ENCODE measurements at places on chromosomes 3 and 15. TPM values are rescaled to one million over a fixed set of nuclear protein-coding genes. Genes with fewer than 3 reads are reported as not detected.

Gene GALNT15
- 0.42 TPM for total RNA-seq

Gene HMG20A
- total RNA-seq = 27.7 TPM

Gene PP2D1
- not detected for total RNA-seq

Gene GOLGA8R
- total RNA-seq = 0.60 TPM

Gene GHRL
- not detected for total RNA-seq

Gene CADPS
- not detected for total RNA-seq

Gene HYPK
- total RNA-seq = 20.7 TPM

Gene TIGIT
- not detected for total RNA-seq

Gene SERPINI1
- total RNA-seq = 3.8 TPM

Gene ZNF662
- 0.35 TPM for total RNA-seq

Gene CLSTN2
- total RNA-seq = under 0.01 TPM

Gene ZNF385D
- not detected for total RNA-seq

Gene ZCWPW2
- total RNA-seq = 1.7 TPM

Gene GPR62
- not detected for total RNA-seq

Gene SLC22A14
- total RNA-seq = not detected

Gene RTP3
- not detected for total RNA-seq

All from airway epithelial cell (primary cell).